ENCODE measurements at places on chromosomes 7 and 10. TPM values are rescaled to one million over a fixed set of nuclear protein-coding genes. Genes with fewer than 3 reads are reported as not detected.

Gene DRGX
- total RNA-seq: not detected

Gene RAPGEF5
- 9.9 TPM for total RNA-seq

DNA sequence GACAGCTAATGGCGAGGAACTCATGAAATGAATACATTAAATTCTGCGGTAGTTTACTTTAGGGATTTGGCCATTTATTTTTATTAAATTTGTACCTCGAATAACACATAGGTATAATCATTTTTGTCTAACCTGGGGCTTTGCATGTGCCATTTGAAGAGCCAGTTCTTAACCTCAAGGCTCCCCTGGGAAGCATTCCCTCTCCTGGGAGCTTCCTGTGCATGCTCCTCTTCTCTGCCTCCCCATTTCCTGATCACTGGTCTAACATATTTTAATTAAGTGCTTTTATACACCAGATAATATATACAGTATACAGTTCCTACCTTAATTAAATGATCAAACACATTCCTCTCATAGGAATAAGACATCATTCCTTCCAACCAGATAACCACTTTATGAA is 183.9 kb upstream of the FZD1 start:
- DNase-seq: no peak

GRCh38 chr7:140540136-140540777 is 61.0 kb upstream of the MKRN1 start:
- DNase-seq: no peak

Gene INSYN2A
- total RNA-seq: 0.13 TPM

GRCh38 chr10:119190353-119190752 is 11.7 kb upstream of the PRDX3 start:
- no peak for DNase-seq

DNA sequence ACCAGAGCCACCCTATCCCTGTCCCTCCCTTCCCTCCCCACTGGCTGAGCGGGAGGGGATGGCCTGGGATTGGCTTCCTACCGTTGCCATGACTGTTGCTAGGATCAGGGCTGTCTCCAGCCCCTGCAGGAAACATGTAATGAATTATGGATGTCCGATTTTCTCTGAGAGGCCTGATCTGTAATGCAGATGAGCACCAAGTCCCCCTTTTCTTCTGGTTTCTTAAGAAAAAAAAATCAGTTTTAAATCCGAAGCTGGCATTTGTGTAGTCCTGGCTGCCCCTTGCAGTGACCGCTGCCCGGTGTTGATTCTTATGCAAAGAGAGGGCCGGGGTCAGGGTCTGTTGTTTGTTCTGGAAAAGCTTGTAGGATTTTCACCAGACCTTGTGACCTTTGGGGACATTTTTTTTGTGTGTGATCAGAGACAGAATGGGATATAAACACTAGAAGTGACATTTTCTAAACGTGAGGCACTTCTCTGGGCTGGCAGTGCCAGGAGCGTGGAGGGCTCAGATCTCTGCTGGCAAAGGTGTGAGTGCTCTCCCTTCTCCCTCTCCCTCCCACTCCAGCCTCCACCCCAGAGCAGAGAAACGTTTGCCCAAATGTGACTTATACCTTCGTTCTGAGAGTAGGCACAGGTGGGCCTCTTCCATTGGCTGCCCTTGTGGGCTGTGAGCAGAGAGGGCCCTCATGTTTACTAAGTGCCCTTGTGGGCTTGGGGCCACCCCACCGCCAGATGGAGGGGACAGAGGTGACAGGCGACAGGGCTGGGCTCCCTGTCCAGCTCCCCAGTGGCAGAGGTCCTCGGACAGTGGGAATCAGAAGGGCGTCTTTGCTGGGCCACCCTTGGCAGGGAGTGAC is 127.5 kb downstream of the DNAJB6 start:
- no peak for DNase-seq

Data from WTC11 (cell line).